KG1 (cell line): ENCODE measurements at places on chromosomes 16 and 17.

DNA sequence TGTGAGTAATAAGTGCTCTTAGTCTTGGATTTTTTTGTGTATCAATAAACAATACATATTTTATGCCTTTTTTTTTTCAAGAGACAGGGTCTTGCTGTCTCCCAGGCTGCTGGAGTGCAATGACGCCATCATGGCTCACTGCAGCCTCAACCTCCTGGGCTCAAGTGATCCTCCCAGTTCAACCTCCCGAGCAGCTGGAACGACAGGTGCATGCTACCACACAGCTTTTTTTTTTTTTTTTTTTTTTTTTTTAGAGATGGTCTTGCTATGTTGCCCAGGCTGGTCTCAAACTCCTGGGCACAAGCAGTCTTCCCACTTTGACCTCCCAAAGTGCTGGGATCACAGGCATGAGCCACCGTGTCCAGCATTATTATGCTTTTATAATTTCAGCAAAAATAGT is 13.0 kb downstream of the ACSF2 start:
- no peak for DNase-seq

DNA sequence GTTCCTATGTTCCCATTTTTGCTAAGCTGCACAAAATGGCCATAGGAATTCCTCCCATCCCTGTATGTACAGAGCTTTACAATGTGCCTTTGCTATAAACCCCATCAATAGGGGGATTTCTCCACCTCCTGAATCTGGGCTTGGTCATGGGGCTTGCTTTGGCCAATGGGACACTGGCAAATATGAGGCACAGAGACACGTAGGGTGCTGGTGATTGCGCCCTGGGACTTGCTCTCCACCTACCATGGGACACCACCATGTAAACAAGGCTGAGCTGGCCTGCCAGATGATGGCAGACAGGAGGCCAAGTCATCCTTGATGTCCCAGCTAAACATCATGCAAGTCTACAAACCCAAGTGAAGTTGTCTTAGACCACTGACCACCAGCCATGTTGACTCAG is 15.3 kb upstream of the ALDH3A1 start:
- DNase-seq: no peak

DNA sequence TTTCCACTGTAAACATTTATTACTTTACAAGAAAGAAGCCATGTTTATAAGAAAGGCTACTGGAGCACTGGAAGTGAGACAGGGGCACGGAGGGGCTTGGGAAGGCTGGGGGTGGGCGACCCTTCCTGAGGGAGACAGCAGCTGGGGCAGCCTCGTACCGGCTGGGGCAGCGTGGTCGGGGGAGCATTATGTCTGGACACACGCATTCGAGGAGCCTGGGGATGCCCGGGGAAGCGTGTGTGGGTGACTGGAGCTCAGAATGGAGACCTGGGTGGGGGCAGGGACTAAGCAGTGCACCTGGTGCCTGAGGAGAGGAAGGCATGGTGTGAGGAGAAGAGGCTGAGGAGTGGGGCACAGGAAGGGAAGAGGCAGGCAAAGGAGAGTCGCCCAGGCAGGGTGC is 64.5 kb downstream of the SRCIN1 start:
- DNase-seq: no peak

DNA sequence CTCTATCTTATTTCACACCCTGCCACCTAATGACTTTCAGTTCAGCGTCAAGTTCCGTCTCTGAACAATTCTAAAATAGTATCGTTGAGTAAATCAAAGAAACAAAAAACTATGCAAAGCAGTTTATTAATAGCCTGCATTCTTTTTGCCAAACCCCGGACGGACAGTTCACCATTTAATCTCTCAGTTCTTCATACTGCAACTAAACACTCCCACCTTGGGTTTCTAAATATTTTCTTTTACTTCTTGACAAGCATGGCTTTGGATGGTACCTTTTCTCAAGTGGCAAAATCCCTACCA is 1.2 kb downstream of the MYH11 start:
- DNase-seq: no peak

- DNase-seq: no peak
Observed at GRCh38 chr17:68441070-68441770, 16.1 kb downstream of the WIPI1 start.

- DNase-seq: no peak
Observed at GRCh38 chr16:6690741-6691140, 641.9 kb upstream of the RBFOX1 start.

DNA sequence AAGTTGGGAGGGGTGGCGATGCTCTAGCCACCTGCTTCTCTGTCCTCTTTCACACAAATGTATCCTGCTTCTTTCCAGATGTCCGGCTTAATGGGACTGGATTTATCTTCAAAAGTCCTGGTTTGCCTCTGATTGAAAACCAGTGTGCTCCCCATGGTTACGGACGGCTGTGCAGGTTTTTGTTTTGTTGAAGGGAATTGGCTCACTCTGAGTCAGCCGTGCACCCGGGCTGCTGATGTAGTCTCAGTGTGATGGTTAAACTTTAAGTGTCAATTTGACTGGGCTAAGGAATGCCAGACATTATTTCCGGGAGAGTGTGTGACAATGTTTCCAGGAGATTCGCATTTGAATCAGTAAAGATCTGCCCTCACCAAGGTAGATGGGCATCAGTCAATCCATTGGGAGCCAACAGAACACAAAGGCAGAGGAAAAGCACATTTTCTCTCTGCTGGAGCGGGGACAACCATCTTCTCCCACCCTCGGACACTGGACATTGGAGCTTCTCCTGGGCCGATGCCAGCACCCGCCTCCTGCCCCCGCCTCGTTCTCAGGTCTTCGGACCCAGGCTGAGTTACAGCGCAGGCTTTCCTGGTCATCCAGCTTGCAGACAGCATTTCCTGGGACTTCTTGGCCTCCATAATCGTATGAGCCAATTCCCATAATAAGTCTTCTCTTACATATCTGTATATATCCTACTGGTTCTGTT is 126.9 kb upstream of the TNRC6C start:
- DNase-seq: no peak

GRCh38 chr17:72687886-72688285 is 404.6 kb downstream of the SLC39A11 start:
- DNase-seq: no peak

- DNase-seq: no peak
Observed at GRCh38 chr16:50550866-50551641, 2.9 kb downstream of the NKD1 start.

- no peak for DNase-seq
Observed at GRCh38 chr17:41301916-41302901, at the start of gene KRTAP29-1. TSS of gene KRTAP29-1 (minus strand) at chr17:41302851. CDS start at chr17:41302851, 0 bp downstream.

DNA sequence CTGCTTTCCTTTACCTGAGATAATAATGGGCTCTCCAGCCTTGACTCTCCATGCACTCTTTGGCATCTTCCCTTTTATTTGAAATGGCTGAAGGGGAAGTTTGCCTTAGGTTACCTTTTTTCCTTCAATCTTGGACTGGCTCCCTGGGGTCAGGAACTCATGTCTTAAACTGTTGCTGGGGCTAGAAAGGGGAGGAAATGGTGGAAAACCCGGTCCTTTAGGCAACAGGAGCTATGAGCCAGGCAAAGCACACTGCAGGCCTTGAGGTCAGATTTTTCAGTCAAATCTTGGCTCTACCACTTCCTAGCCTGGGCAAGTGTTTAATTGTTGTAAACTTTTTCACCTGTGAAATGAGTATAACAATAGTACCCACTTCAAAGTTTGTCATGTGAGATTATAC is 30.2 kb downstream of the MINK1 start:
- DNase-seq: no peak

GRCh38 chr16:67593288-67593687 is 31.0 kb downstream of the CTCF start:
- DNase-seq: no peak

GRCh38 chr16:22888791-22889190 is 74.8 kb downstream of the HS3ST2 start:
- no peak for DNase-seq

GRCh38 chr16:30744183-30744582 is 4.0 kb upstream of the PHKG2 start:
- DNase-seq: no peak
